Osteocyte (in vitro differentiated cells): ENCODE measurements at places on chromosomes 6 and 20. TPM values are rescaled to one million over a fixed set of nuclear protein-coding genes. Genes with fewer than 3 reads are reported as not detected.

The POPDC3 gene
- 1.6 and 2.1 TPM in 2 replicates for total RNA-seq

The BPI gene
- total RNA-seq, result 7.7 and 8.5 TPM in 2 replicates

The OR2H2 gene
- not detected in 2 replicates for total RNA-seq

The B3GALT4 gene
- total RNA-seq, result 6.3 and 6.5 TPM in 2 replicates

The CLVS2 gene
- total RNA-seq, result not detected in 2 replicates

The SLC4A11 gene
- total RNA-seq, result 2.4 and 3.2 TPM in 2 replicates

The EFCAB8 gene
- 0.64 and 0.97 TPM in 2 replicates for total RNA-seq

The CST7 gene
- total RNA-seq, result not detected in 2 replicates

The FAM217A gene
- total RNA-seq, result not detected in 2 replicates

The MEP1A gene
- not detected in 2 replicates for total RNA-seq

The TRIM40 gene
- total RNA-seq, result not detected in 2 replicates

DNA sequence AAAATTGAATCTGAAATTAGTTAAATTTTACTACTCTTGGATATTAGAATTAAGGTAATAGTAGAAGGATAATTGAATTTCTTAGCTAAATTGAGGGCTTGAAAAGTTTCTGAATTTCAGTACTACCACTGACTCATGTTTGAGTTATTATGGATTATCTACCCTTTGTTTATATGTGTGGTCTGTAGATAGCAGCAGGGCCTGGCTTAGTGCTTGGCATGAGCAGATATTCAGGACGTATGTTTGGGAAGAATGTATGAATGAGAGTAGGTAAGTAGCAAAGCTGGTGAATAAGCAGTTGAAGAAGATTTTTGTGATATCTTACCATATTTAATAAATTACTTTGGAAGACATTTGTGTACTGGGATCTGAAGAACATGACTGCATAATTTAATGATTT lies 152.7 kb downstream of the MACROD2 start:
- no peaks in the 10 kb centered on the region for H3K27me3 ChIP-seq
- no peak overlapping the region for H3K4me3 ChIP-seq
- H3K4me1 ChIP-seq, result no peaks in the 10 kb centered on the region
- no peak overlapping the region for H3K27ac ChIP-seq
- DNase-seq, result no peak
- no peaks in the 10 kb centered on the region for H3K36me3 ChIP-seq

DNA sequence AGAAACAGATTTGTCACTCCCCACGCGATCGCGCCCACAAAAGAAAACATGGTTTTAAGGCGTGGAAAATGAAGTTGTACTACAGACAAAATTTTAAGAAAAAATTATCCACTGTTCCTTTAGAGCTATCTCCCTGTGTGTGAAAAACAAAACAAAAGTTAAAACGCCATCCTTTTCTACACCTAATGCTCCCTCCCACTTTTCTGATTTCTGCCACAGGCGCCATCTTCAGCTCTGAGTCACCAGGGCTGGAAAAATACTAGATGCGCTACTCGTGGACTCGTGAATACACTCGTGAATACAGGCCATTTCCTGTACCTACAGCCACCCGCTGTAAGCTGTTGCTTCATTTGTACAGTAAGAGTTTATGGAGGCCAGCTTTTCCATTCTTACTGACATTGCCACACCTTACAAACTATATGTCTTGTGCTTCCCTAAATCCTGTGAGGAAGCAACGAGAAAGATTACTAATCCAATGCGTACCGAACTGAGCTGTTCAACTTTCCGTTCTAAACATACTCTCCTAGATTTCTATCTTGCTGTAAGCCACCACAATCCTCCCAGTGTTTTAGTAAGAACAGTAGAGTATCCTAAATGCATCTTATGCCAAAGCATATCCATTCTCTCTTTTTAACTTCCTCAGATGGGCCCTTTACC lies 773 bp upstream of the AHI1 start:
- H3K36me3 ChIP-seq, result peaks cover 5% of the 10 kb centered on the region
- H3K27ac ChIP-seq, result no peak overlapping the region
- peaks cover 24% of the 10 kb centered on the region for H3K4me1 ChIP-seq
- no peak for DNase-seq

- H3K4me1 ChIP-seq, result peaks cover 7% of the 10 kb centered on the region
- no peak for DNase-seq
- H3K4me3 ChIP-seq, result no peak overlapping the region
- H3K27ac ChIP-seq, result no peak overlapping the region
- peaks cover 17% of the 10 kb centered on the region for H3K27me3 ChIP-seq
Observed at GRCh38 chr6:43876602-43877001, 106.6 kb downstream of the VEGFA start.

- H3K36me3 ChIP-seq, result no peaks in the 10 kb centered on the region
- H3K4me3 ChIP-seq, result no peak overlapping the region
Observed at GRCh38 chr6:168618546-168619315, 177.7 kb downstream of the SMOC2 start.

GRCh38 chr6:11748591-11749210 lies 29.9 kb downstream of the ADTRP start:
- no peak overlapping the region for H3K4me3 ChIP-seq
- H3K36me3 ChIP-seq, result no peaks in the 10 kb centered on the region
- no peak overlapping the region for H3K27ac ChIP-seq
- H3K27me3 ChIP-seq, result no peaks in the 10 kb centered on the region
- peaks cover 12% of the 10 kb centered on the region for H3K4me1 ChIP-seq
- DNase-seq, result no peak

DNA sequence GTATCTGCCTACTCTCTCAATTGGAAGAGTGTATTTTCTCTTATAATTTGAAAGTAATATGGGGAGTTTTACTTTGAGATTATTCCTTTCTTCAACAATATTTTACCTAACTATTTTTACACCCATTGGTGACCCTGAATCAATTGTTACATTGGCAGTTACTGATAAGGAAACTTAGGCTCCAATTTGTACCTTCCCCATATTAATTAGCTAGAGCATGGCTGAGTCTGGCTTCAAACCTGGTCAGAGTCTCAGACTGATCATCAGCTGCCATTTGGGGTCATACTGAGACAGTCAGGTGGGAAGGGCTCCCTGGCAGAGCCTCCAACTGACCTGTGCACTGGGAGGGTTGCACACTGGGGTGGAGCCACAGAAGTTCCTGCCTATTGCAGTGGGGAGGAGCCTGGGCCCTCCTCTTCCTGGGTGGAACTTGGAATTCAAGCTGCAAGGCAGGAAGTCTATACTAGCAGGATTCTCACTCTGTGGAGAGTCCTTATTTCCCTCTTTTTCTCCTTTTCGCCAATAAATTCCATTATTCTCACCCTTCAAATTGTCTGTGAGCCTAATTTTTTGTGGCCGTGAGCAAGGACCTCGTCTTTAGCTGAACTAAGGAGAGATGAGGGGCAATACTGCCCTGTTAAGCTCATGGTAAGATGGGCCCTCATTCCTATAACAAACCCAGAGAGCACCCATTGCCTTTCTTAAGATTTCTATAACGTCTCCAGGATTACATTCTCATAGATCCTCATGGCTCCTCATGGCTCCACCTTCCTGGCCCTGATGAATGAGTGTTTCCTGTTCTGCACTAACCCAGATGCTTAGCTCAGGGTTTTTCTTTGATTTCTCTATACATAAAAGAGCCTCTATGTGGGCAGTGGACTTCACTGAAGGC lies 285.1 kb downstream of the ADGB start:
- peaks cover 18% of the 10 kb centered on the region for H3K4me1 ChIP-seq
- H3K27ac ChIP-seq, result no peak overlapping the region
- H3K36me3 ChIP-seq, result no peaks in the 10 kb centered on the region
- H3K4me3 ChIP-seq, result no peak overlapping the region
- no peak for DNase-seq
- no peaks in the 10 kb centered on the region for H3K27me3 ChIP-seq

DNA sequence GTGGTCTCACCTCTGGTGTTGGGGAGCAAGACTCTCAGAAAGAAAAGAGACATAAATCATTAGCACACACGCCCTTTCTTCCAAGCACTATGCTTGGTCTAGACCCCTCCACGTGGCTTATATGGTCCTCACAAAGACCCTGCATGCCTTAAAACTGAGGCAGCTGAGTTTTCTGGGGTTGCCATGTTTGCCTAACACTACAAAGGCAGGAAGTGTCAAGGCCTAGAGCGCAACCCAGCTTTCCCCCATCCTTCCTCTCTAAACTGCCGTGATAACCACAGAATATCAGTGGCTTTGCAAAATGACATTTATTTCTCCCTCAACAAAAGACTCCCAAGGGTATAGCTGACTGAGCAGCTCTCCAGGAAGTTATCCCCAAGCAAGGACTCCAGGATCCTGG lies 146.5 kb upstream of the TOP1 start:
- H3K4me1 ChIP-seq, result no peaks in the 10 kb centered on the region
- DNase-seq, result no peak
- no peak overlapping the region for H3K4me3 ChIP-seq
- H3K36me3 ChIP-seq, result no peaks in the 10 kb centered on the region
- peaks cover 8% of the 10 kb centered on the region for H3K27me3 ChIP-seq

DNA sequence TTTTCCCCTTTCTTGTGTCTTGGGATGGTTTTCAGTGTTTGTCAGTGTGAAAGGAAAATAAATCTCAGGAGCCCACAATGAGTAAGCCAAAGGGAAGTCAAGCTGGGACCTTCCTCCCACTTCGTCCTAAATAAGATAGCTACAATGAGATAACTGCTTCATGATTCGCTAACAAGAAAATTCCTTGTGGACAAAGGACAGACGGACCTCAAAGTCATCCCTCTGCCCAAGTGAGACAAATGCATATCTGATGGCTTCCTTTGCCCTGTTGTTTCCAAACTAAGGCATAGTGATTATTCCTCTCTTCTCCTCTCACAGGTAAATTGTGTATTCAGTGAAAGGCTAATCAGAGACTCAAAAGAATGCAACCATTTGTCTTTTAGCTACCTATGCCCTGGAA lies 26.1 kb upstream of the ADTRP start:
- no peak overlapping the region for H3K4me3 ChIP-seq
- H3K4me1 ChIP-seq, result peaks cover 13% of the 10 kb centered on the region
- no peak for DNase-seq
- H3K36me3 ChIP-seq, result no peaks in the 10 kb centered on the region
- H3K27ac ChIP-seq, result no peak overlapping the region

- H3K27ac ChIP-seq, result no peak overlapping the region
- H3K36me3 ChIP-seq, result no peaks in the 10 kb centered on the region
- H3K4me3 ChIP-seq, result no peak overlapping the region
- no peak for DNase-seq
Observed at GRCh38 chr6:6277413-6277812, 43.0 kb downstream of the F13A1 start.

- H3K36me3 ChIP-seq, result no peaks in the 10 kb centered on the region
- peaks cover 5% of the 10 kb centered on the region for H3K27me3 ChIP-seq
- no peak overlapping the region for H3K27ac ChIP-seq
- peaks cover 6% of the 10 kb centered on the region for H3K4me1 ChIP-seq
- no peak for DNase-seq
Observed at GRCh38 chr20:10067321-10067720, 32.5 kb downstream of the ANKEF1 start.

DNA sequence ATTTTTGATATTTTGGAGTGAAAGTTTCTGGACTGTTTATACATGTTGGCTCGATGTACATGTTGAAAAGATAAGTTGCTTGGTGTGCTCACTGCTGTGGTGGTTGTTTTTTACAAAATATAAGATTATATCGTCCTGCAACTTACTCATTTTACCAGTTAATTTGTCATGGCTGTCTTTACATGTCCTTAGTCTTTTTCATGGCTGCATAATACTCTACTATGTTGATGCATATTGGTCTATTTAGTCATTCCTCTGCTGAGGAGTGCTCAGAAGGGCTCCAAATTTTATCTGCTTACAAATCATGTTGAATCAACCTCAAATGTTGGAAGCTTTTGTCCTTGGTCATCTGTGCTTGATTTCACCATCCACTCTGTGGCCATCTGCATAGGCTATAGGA lies 164.6 kb downstream of the BCKDHB start:
- H3K4me1 ChIP-seq, result peaks cover 4% of the 10 kb centered on the region
- no peaks in the 10 kb centered on the region for H3K27me3 ChIP-seq
- no peak for DNase-seq
- H3K4me3 ChIP-seq, result no peak overlapping the region
- H3K27ac ChIP-seq, result no peak overlapping the region

- H3K27me3 ChIP-seq, result no peaks in the 10 kb centered on the region
- DNase-seq, result no peak
- H3K4me3 ChIP-seq, result no peak overlapping the region
- H3K27ac ChIP-seq, result no peak overlapping the region
- no peaks in the 10 kb centered on the region for H3K36me3 ChIP-seq
Observed at GRCh38 chr20:21796059-21796458, 90.6 kb downstream of the PAX1 start.

GRCh38 chr20:1822564-1823449 lies 72.4 kb upstream of the SIRPA start:
- no peak overlapping the region for H3K4me3 ChIP-seq
- H3K27ac ChIP-seq, result no peak overlapping the region
- no peaks in the 10 kb centered on the region for H3K27me3 ChIP-seq
- H3K36me3 ChIP-seq, result no peaks in the 10 kb centered on the region
- no peak for DNase-seq
- H3K4me1 ChIP-seq, result peaks cover 8% of the 10 kb centered on the region

- no peak overlapping the region for H3K27ac ChIP-seq
- DNase-seq, result no peak
- H3K4me3 ChIP-seq, result no peak overlapping the region
- peaks cover 16% of the 10 kb centered on the region for H3K4me1 ChIP-seq
- H3K27me3 ChIP-seq, result no peaks in the 10 kb centered on the region
Observed at GRCh38 chr6:39411465-39411864, 89.0 kb upstream of the KCNK16 start.

DNA sequence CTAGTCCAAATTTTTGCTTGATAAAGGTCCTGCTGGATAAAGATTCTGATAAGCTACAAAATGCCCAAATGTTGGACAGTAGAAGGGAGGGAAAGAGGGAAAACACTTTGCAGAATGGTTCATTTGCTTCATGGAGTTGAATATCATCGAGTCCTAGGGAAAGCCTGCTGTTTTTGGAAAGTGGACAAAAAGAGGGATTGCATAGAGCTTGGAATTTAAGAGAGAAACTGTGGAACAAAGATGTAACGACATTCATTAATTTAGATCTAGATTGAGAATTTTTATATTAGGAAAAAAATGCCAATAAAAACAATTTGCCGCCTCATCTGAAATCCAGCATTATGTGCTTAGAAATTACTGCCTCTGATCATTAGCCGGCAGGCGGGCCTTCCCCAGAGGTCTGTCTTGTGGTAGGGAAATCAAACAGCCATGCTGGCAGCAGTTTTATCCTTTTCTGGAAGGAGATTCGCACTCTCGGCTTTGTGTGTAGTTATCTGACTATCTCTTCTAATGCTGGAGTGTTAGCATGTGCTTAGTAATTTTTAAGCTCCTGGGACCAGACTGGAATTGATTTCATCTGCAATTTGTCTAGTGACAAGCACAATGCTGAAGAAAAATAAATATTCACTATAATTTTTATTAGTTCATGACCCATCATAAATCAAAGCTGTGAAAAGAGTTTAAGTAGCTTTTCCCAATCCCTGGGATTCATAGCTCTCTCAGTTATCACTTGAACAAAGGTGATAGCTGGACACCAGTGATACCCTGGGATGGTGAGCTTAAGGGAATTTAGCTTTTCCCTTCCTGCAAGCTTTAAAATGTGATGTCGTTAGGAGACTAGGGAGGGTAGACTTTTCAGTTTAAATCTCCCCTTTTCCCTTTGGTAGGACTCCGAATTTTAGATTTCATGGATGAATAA lies 329.5 kb downstream of the PRL start:
- H3K36me3 ChIP-seq, result no peaks in the 10 kb centered on the region
- no peak overlapping the region for H3K4me3 ChIP-seq
- H3K27me3 ChIP-seq, result peaks cover 4% of the 10 kb centered on the region
- no peak overlapping the region for H3K27ac ChIP-seq
